ENCODE measurements at places on chromosomes 2 and 18.

DNA sequence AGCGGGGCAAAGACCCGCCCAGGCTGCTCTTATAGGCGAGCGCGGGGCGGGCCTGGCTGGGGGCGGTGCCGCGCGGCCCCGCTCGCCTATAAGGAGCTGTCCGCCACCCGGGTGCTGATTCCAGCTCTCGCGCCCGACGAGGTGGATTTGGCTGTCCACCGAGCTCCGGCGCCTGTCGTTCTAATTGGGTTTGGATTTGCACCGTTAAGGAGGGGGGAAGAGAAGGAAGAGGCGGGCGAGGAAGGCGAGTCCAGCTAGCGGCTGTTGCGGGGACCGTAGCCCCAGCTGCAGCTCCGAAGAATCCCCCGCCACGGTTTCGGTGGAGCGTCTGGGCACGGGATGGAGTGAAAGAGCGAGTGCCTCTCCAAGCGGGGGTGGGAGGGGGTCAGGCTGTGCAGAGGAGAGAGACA, at the start of gene CNTNAP5:
Gene CNTNAP5, plus strand, starts transcription at position 117 of the 410 bp plus-strand sequence. CDS start 364 bp downstream, outside the sequence.
- DNase-seq, result peak; percentile 1

- DNase-seq, result peak; percentile 36
Observed at GRCh38 chr2:219440388-219441256, 6.0 kb downstream of the SPEG start.

- DNase-seq, result no peak
Observed at GRCh38 chr2:208150956-208151355, 5.0 kb upstream of the CRYGB start.

DNA sequence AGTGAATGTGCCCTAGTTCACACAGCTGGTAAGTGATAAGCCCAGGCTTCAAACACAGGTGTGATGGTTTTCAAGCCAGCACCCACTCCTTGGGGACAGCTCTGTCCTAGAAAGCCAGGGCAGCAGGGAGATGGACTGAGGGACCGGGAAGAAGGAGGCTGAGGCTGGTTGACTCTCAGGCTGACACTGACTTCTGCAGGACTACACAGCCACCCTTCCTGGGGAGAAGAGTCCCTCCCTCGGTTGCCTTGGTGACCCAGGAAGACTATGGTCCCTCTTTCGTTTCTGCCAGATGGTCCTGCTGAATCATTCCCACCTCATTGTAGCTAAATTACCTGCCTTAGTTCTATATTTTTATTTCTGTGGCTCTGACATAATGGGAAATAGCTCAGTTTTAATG, 11.3 kb upstream of the FSHR start:
- no peak for DNase-seq

DNA sequence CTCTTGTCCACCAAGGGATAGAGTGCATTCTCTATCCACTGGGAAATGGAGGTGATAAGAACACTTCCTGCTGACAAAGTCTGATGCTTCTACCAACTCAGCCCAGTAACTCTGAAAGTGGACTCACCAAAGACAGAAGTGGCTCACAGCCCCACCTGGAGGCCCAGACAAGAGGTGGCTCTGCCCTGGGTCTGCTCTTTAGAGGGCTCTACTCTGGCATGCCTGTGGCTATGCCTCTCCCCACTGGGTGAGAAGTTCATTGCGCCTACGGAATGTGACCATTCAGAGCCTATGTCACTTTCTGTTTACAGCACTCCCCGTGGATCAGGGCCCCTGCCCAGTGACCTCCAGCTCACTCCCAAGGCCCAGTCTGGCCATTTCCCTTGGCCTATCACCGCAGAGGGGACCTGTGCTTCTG, 13.5 kb upstream of the XDH start:
- DNase-seq, result no peak

DNA sequence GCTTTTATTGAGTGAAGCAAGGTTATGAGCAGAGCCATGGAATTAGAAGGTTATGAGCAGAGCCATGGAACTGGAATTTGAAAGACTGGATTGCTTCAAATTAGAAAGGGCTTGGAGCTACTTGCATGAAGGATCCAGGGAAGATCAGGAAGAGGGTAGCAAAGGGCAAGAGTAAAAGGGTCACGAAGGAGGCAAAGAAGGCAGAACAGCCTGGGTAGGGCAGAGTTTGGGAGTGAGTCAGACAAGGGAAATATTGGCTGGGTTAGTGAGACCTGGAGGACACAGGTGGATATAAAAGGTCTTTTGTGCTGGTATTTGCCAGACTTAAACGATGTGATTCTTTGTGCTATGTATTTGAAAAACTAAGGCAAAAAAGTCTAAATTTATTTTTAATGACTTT, 65.0 kb downstream of the SEMA4F start:
- no peak for DNase-seq

- DNase-seq, result peak; percentile 92
Observed at GRCh38 chr2:85215448-85216401, 82.5 kb downstream of the TCF7L1 start.
